Stimulated activated CD8-positive, alpha-beta memory T cell treated with anti-CD3 and anti-CD28 coated beads, Interleukin-15, amount 100 ng/mL, for 1 hour (primary cell): ENCODE measurements at places on chromosomes 16 and 17.
A peak's percentile ranks its signal among the peaks of the same experiment; 100 is the strongest.

DNA sequence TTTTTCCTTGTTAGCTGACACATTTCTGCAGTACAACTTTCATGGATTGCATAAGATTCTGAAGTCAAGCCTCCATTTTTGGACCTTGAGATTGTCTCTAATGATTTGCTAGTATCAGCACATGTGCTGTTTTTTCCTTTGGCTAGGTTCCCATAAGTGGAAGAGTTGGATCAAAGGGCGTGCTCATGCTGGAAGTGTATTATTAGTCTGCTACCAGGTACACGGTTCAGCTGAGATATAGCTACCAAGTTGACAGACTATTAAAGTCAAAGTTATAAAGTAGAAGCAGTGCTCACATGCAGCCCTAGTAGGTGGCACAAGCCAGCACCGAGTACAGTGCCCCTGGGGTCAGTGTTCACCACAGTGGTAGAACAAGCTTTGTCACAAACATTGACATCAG is 3.2 kb downstream of the FAHD1 start:
- DNase-seq = no peak

- DNase-seq = no peak
These were observed 126.2 kb downstream of the MRM1 start for GRCh38 chr17:36727577-36727976.

DNA sequence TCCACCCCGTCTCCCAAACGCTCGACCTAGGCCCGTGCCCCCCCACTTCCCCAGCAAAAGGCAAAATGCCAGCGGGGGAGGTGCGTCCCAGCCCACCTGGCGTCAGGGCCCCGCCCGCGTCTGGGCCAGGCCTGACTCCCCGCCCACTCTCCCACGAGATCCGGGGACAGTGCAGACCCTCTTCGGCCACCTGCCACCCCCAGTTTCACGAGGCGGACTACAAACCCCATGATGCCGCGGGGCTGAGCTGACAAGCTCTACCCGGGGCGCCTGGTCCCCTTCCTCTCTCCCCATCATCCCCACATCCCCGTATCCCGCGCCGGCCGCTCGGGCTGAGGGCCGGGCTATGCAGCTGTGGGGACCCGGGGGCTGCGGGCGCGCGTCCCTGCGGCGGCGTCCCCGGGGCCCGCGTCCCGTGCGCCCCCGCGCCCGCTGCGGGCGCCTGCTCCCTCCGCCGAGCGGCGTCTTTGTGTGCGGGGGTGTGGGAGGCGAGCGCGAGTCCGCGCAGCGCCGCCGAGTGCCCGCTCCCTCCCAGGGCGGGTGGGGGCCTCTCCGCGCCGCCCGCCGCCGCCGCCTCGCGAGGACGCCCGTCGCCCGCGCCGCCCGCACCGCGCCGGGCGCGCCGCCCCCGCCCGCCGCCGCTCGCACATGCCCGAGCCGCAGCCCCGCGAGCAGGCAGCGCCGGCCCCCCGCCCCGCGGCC is at the start of gene ANKRD13B:
Gene ANKRD13B, plus strand, starts transcription at position 283 of the 702 bp plus-strand sequence. CDS start 490 bp downstream, outside the sequence.
- no peak for DNase-seq

DNA sequence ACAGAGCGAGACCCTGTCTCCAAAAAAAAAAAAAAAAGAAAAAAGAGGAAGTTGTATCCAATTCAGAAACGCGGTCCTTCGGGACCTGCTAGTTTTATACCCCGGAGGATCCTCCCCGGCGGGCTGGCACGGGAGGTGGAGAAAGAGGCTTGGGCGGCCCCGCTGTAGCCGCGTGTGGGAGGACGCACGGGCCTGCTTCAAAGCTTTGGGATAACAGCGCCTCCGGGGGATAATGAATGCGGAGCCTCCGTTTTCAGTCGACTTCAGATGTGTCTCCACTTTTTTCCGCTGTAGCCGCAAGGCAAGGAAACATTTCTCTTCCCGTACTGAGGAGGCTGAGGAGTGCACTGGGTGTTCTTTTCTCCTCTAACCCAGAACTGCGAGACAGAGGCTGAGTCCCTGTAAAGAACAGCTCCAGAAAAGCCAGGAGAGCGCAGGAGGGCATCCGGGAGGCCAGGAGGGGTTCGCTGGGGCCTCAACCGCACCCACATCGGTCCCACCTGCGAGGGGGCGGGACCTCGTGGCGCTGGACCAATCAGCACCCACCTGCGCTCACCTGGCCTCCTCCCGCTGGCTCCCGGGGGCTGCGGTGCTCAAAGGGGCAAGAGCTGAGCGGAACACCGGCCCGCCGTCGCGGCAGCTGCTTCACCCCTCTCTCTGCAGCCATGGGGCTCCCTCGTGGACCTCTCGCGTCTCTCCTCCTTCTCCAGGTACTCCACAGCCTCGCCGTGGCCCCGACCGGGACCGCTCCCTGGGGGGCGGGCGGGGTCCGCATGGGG is at the start of gene CDH3:
Gene CDH3, plus strand, starts transcription at position 596 of the 779 bp plus-strand sequence. Its CDS starts 70 bp downstream, at position 666.
- DNase-seq = peak; percentile 2

GRCh38 chr17:5705876-5706576 is 121.7 kb upstream of the NLRP1 start:
- no peak for DNase-seq

DNA sequence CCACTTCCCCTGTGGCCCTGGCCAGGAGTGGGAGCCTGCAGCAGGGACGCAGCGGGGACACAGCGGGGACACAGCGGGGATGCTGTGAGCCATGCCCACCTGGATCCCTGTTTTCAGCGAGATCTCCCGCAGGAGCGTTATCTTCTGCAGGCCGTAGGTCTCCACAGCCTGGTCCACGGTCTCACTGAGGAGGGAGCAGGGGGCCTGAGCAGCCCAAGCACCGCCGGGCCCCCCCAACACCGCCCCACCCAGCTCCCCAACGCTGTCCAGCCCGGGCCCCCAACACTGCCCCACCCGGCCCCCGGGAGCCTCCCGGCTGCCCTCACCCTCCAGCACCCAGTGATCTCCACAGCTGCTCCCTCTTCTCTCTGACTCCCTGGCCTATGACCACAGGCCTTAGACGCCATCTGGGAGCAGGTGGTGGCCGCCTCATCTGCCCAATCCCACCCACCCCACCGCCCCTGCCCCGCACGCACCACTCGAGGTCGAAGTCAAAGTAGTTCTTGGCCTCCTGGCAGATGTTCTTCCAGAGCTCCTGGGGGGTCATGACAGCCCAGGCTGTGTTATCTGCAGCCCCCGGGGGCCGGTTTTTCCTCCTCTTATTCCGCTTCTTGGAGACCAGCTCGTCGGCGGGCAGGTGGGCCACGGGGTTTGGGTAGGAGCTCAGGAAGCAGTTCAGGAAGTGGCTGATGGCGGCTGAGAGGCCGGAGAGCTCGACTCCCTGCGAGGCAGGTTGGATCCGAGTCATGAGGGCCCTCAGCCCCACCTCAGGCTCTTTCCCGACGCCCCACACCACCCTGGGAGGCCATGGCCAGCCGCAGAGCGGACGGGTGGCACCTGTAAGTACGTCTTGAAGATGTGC is 17.0 kb downstream of the CLUH start:
- DNase-seq = no peak

GRCh38 chr17:11598274-11599221 is at the start of gene DNAH9:
TSS of gene DNAH9 (plus strand) at chr17:11598470. CDS start at chr17:11598499, 29 bp downstream.
- no peak for DNase-seq

DNA sequence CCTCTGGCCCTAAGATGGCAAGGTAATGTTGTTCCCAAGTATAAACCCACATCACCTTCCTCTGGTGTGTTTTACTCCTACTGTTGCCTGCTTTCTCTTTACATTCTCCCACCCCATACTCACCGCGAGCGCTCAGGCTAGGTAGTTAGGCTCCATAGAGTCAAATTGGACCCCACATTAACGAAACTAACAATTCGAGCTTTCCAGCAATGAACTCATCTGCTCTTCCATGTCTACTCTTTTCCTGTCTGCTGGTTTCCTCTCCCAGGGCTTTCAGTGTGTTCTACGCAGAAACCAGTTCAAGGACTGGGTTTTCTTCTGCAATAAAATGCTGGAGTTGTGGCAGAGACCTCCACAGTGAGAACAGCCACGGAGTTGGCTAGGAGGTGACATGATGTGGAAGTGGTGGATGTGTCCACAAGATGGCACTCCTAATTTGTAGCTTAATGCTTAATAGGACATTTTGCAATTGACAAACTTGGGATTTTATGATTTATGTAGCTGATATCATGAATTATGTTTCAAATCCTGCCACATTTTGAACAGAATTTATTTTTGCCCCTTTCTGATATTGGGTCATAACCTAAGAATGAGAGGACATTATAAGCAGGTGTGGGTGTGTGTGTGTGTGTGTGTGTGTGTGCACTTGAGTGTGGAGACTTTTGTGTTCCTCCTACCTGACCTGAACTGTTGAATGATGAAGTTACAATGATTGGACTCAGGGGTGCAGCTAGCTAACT is 2.2 kb upstream of the UQCRC2 start:
- DNase-seq = no peak

- DNase-seq = no peak
These were observed 9.0 kb downstream of the MYO15A start for GRCh38 chr17:18117533-18117932.

DNA sequence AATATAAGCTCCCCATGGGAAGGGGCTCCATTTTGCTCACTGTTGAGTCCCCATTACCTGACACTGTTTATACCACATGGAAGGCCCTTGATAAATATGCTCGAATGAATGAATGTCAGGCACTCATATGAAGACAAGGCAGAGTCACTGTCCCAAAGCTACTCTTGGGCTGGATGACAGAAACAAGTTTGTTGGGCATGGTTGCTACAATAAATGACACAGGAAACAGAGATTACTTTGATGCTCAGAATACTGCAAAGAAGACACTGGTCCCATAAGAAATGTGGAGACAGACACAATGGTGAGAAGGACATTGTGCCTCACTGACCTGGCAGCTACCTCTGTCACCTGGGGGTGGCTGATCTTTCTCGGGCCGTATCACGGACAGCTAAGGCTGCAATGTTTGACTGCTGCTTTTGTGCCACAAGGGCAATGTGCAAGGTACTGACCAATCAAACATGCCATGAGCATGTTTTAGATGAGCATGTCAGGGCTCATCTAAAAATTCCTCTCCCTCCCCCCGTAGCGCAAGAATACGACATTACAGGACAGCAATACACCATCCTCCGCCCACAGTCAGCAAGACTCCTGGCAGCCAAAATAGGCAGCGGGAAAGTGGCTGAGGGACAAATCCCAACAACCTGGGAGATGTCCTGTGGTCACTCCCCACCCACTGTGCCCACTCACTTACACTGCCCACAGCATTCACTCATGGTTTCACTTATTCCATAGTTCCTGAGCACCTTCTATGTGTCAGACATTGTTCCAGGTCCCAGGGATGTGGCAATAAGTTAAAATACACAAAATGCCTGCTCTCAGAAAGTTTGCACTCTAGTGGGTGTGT is 5.0 kb downstream of the PIK3R6 start:
- no peak for DNase-seq

DNA sequence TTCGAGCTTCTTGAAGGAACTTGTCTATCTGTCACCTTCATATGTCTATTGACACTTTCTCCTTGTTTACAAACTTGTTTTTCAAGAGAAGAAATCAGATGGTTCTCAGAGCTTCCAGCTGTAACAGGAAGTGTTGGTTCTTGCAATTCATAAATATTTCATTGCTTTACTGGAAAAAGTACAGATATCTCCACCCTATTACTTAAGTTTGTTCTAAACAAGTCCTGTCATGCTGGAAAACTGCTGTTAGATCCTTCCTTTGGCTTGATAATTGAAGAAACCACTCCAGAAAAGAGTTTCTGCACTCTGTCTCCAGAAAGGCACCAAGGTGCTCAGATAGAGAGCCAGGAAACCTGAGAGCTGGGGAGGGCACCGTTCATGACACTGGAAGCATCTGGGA is 181.6 kb downstream of the DNAH9 start:
- DNase-seq = no peak

DNA sequence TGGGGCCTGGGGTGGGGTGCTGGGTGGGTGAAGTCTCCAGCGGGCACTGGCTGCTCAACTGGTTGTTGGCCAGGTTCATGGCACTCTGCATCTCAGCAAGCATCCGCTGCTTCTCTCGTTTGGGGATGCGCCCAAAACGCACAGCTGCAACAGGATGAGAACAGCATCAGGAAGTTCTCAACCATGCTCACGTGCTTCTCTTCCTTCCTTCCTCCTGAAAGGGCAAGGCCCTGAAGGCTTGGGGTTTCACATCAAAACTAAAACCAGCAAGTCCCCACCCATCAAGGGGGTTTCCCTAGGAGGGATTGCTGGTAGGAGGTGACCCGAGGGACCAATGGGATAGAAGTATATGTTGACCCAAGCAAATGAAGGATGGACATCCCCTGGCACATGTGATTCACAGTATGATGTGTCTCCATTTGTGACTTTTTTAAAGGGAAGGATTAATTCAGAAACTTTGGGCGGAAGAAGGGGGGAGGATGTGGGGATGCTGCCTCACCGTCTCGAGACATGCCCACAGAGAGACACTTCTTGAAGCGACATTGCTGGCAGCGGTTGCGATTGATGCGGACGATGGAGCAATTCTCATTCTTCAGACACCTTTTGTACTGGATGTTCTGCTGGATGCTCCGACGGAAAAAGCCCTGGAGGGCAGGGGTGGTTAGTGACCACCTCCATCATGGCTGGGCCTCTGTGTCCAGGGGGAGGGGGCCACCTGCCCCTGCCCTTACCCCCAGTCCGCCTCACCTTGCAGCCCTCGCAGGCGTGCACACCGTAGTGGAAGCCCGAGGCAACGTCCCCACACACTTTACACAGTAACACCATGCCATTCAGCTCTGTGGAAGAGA is 4.2 kb downstream of the NR1D1 start:
- peak; percentile 51 for DNase-seq

DNA sequence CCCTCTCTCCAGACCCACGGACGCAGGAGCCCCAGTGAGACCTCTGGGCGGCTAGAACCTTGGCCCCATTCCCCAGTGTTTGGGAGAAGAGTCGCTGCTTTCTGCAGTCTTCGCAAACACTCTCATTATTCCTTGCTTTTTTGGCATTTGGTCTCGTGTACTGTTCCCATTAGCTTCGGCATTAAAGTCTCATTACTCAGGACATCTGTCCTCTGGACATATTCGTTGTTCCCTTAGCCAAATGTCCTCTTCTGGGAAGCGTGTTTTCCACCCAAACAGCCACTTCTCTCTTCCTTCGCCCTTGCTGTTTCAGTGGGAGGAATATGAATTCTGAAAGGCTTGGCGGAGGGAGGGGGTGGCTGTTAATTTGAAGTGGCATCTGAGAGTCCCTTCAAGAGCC is 11.1 kb downstream of the SHISA6 start:
- no peak for DNase-seq

DNA sequence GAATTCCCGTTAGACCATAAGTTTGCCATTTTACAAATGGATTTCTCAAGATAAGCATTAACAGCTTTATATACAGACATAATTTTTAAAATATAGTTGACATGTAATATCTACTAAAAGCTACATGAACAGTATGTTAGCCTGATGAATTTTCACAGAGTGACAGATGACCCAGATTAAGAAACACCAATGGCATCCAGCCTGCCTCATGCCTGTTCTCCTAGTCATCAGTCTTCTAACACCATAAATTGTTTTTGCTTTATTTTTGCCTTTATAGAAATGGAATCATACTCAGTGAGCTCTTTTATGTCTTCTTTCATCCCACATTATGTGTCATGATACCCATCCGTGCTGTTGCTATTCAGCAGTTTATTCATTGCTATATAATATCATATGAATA is 80.0 kb downstream of the ATF7IP2 start:
- DNase-seq = no peak

GRCh38 chr16:2835638-2836493 is 5.8 kb downstream of the ZG16B start:
- DNase-seq = no peak
